ENCODE measurements at places on chromosomes 2 and 18.
A peak's percentile ranks its signal among the peaks of the same experiment; 100 is the strongest.

- DNase-seq = no peak
Observed at GRCh38 chr2:224971214-224971613, 71.1 kb downstream of the DOCK10 start.

DNA sequence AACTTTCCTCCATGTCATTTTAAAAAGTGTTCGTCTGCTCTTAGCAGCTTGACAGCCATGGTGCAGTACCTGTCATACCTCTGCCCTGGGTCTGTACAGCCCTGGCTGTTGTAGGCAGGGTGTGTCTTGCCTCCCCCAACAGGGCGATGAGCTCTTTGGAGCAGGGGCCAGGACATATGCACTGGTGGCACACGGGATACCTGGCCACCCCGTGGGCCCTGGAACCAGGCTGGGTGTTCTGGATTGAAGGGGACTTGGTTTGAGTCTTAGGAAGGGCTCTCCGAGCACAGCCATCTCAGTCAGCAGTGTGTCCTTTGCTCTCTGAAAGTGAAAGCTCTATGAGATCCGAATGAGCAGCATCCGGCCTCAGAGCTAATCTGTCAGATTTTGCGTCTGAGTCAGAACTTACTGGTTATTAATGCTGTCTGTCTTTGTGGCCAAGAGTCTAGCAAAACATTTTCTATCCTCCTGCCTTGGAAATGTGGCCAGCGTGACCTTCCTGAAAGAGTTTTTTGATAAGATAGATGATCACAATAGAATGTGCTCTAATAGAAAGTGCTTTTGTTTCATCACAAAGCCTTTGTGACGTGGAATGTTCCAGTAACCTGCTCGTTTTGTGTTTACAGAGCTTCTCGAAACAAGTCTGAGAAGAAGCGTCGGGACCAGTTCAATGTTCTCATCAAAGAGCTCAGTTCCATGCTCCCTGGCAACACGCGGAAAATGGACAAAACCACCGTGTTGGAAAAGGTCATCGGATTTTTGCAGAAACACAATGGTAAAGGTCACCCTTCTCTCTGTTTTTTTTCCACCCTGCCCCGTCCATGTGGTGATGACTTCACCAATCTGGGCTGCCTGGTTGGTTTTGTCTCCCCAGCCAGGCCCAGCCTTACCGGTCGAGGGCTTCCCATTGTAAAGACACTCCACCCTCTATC, 77.3 kb upstream of the RPL31 start:
- no peak for DNase-seq

GRCh38 chr2:33153008-33153407, 206.3 kb downstream of the LTBP1 start:
- DNase-seq = no peak

GRCh38 chr2:229089776-229090175, 181.3 kb downstream of the PID1 start:
- no peak for DNase-seq

DNA sequence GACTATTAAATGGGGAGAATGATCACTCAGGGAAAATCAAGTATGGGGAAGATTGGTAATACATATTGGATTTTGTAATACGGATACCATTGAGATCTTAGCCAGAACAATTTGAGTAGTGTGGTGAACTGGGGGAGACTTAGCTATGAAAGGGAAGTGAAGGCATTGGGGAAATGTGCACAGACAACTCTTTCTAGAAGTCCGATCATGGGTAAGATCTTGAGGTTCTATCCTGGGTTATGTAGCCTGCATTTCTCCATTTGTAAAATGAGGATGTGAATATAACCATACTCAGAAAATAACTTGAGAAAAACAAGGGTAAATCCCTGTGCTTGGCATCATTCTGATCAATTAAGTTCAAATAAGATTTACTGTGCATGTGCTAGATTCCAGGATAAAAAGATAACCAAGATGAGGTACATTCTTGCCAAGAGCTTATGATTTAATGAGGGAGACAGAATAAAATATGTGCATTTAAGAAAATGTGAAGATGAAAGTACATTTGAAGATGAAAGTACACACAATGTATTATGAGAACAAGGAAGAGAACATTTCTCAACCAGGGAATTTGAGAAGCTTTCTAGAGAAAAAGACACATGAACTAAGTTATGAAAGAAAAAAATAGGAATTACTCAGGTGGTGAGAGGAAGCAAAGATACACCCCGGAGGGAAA, 49.5 kb downstream of the SLC40A1 start:
- no peak for DNase-seq

- DNase-seq = no peak
Observed at GRCh38 chr18:23141104-23141999, 6.1 kb downstream of the CABLES1 start.

- DNase-seq = peak; percentile 76
Observed at GRCh38 chr2:27085673-27086089, 891 bp upstream of the KHK start.

- peak; percentile 74 for DNase-seq
Observed at GRCh38 chr2:54755641-54756326, 32.3 kb downstream of the EML6 start.

DNA sequence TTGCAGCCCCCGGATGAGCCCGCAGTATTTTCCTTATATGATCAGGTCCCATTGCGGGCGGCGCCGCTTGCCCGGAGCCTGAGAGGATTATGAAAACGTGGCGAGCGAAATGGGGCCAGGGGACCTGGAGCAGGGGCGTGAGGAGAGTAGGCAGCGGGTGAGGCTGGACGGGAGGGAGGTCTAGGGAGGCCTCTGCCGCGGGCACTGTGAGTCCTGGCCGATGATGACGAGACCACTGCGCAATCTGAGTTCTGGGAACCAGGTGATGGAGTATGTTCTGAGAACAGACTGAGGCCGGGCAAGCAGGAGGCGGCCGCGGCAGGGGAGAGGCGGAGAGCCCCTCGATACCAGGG, 790 bp upstream of the ACAA2 start:
- DNase-seq = peak; percentile 71

DNA sequence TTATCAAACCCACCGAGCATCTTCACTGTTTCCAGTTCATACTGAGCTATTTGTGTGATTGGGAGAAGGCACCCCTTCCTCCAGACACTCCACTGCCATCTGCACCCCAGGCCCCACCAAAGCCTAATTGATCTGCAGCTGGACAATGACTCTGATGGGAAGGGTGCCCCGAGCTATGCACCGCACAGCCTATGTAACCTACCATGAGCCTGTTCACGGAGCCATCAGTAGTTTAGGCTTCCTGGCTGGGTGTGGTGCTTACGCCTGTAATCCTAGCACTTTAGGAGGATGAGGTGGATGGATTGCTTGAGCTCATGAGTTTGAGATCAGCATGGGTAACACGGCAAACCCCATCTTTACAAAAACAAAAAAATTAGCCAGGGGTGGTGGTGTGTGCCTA, 17.8 kb upstream of the ASAP2 start:
- DNase-seq = no peak

GRCh38 chr2:173151671-173152401, 76.2 kb downstream of the MAP3K20 start:
- DNase-seq = no peak

GRCh38 chr2:239296020-239296932, 104.5 kb downstream of the HDAC4 start:
- DNase-seq = no peak

DNA sequence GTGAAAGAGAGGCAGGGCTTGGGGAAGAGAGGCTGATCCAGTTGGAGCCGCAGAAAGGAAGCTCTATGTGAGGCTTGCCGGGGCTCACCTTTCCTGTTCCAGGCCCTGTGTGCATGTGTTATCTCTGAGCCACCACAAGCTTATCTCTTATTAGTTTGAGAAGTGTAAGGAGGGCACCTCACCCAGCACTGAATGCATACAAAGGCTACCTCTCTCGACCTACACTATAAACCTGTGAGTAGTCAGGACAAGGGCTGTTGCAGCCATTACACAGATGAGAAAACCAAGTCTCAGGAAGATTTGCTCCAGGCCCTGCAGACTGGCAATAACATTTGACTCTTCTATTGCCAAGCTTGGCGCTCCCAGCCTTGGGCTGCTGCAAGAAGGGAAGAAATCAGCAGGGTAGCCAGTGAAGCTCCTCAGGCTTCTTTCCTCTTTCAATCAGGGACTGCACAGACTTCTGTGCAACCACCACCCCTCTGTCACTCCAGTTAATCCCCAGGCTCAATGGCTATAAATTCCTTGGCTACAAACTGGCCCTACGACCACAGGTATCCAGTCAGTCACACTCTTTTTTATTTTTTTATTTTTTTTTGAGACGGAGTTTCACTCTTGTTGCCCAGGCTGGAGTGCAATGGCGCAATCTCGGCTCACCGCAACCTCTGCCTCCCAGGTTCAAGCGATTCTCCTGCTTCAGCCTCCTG, 73.8 kb downstream of the CLHC1 start:
- no peak for DNase-seq

DNA sequence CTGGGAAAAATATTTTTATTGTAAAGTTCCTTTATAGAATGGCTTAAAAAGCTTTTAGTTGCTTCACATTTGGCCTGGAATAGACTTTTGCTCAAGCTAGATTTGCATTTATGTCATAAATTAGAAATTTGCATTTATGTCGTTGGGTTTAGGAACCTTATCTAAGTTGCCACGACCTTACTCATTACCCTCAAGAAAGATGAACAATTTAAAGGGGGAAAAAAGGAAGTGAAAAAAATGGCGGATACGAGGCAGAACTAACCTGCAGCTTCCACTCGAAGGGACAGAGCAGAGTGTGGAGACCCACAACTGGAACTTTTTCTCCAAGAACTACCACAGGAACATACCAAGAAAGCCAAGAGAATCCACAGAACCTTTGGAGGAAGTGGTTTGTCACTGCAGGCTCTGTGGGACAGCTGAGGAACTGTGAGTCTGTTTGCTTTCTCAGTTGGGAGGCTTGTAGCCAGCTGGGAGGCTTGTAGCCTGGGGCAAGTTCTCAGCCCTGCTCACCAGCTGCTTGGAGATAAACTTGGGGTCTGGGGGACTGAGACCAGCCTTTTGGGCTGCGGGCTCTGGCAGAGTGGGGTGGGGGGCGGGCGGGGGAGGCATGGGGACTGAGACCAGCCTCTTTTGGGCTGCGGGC, 349.9 kb upstream of the MEIS1 start:
- DNase-seq = no peak

- no peak for DNase-seq
Observed at GRCh38 chr2:217905896-217906295, 96.9 kb downstream of the TNS1 start.

DNA sequence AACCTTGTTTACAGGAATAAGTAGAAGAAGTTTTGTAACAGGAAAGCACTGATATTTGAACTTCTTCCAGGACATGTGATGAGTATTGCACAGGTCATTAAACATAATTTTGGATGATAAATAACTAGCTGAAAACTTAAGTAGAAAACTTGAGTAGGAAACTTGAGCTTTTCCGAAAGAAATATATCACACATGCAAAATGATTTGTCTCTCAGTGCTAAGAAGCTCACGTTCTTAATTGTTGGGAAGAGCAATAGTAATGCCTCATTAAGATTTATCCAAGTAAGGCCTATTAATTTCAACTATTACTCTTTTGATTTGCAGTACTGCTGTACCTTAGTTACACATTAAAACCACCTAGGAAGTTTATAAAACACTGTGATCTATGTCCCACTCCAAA, 1921.9 kb upstream of the LRRTM1 start:
- DNase-seq = no peak

- no peak for DNase-seq
Observed at GRCh38 chr2:118657466-118657865, 190.0 kb downstream of the EN1 start.

- DNase-seq = no peak
Observed at GRCh38 chr2:172635548-172635947, 79.7 kb downstream of the PDK1 start.

GRCh38 chr2:233807966-233808935, 30.1 kb downstream of the MROH2A start:
- DNase-seq = no peak

DNA sequence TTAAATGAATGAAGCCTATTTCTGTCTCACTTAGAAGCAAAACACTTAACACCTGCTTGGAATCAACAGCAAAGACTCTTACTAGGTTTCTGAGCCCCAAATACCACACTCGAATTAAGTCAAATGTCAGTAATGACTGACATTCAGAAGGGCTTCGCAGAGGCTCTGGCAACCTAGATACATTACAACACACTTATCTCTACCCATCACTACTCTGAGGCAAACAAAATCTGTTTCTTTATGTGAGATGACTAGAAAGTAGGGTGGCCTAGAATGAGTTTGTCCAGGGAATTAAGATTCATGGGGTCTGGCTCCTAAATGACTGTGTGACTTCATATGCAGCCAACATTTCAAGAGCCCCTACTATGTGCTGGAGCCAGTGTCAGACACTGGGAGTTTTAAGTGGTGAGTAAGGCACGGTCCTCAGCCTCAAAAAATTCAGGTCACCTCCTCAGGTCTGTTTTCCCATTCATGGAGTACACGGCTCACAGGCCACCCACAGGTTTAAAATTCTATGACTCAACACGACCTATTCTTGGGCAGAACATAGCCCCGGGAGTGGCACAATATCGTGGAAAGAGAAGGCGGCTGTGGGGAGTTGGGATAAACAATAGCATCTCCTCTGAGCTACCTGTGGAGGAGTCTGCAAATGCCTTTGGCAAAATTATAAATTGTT, 150.3 kb upstream of the ZFP36L2 start:
- DNase-seq = no peak

GRCh38 chr18:76505614-76506013, 10.6 kb upstream of the ZNF516 start:
- no peak for DNase-seq

GRCh38 chr18:57353940-57354461, 1.6 kb downstream of the ST8SIA3 start:
- DNase-seq = peak; percentile 48

DNA sequence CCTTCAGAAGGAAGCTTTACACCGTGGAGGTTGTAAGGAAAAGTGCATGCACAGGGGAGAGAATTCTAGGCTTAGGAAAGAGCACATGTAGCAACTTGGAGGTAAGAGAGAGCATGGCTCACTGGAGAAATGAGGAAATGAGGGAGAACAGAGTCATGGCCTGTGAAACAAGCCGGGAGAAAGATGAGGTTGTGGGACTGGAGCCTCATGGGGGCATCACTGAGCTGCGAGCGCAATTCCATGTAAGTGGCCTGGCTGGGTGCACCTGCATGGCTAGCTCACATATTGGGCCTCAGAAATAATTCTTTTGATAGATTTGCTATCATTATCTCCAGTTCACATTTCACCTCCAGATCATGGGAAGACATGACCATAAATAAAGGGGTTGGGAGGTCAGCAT, 785.5 kb upstream of the RAB6C start:
- DNase-seq = no peak

GRCh38 chr18:70781860-70782453, 493.1 kb downstream of the SOCS6 start:
- peak; percentile 48 for DNase-seq

GRCh38 chr2:161981679-161982250, 92.2 kb downstream of the DPP4 start:
- DNase-seq = no peak

- DNase-seq = no peak
Observed at GRCh38 chr18:13527730-13528129, 198.6 kb downstream of the FAM210A start.

- DNase-seq = no peak
Observed at GRCh38 chr2:64133828-64134227, 10.4 kb downstream of the PELI1 start.

- DNase-seq = no peak
Observed at GRCh38 chr18:49020621-49021021, 69.9 kb upstream of the SMAD7 start.

DNA sequence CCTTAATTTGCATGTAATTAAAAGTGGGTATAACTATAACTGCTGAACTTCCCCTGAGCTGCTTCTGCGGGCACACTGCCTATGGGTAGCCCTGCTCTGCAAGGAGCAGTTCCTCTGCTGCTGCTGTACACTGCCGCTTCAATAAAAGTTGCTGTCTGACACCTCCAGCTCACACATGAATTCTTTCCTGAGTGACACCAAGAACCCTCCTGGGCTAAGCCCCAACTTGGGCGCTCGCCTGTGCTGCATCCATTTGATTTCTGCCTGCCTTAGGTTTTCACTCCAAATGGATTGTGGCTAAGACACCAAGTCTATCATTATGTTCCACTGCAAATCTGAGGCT, 215.7 kb downstream of the ANAPC1 start:
- no peak for DNase-seq
